ENCODE measurements at places on chromosomes 4 and X.

- no peak for DNase-seq
These were observed 120.2 kb upstream of the PJA1 start for GRCh38 chrX:69285401-69285877.

DNA sequence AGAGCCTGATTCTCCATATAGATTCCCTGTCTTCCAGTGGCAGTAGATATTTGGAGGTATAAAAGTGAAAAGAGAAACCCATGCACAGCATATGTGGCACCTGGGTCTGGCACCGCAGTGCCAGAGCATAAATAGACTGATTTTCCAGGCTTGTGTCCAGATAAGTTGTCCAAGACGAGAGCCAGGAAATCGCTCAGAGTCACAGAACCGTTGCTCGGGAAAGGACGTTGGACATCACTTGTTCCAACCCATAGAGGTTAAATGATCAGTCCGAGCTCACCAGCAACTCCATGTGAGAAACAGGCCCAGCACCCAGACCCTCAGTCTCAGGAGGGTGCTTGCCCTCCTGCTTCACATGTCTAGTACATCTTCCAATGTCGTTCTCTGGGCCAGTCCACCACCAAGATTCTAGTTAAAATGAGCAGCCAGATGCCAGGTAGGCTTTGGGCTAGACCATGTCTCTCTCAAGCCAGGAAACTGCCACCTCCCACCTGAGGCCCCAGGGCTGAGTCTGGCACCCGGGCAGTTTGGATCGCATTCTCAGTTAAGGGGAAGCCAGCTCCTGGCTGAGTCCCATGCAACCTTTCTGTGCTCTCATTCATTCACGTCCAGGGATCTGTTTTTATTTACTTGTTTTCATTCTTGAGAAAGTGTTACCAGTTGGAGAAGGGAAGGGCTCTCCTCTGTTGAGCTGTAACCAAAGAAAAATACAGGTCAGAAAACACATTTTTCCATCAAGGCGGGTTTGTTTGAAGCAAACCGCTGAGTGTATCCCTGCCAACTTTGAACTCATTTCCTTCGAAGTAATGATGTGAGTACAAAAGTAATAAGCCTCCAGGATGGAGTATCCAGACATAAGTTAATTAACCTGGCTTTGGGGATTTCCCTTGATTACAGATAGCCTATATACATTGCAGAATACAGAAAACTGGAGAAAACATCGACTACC is 91.7 kb downstream of the PHOX2B start:
- no peak for DNase-seq

DNA sequence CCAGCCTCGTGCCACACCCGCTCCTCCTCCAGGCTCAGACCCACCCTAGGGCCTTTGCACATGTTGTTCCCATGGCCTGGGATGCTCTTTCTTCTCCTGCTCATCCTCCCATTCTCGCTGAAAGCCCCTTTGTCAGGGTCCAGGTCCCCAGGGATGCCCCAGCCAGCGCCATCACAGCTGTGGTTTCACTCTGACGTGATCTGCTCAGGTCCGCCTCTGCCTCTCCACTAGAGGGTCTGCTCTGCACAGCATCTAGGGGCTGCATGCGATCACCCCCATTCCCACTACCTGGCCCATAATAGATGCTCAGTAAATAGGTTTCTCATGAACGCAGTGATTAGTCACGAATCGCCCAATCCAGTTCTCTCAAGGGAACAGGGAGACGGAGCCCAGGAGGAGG is 222.5 kb downstream of the AFAP1 start:
- no peak for DNase-seq

DNA sequence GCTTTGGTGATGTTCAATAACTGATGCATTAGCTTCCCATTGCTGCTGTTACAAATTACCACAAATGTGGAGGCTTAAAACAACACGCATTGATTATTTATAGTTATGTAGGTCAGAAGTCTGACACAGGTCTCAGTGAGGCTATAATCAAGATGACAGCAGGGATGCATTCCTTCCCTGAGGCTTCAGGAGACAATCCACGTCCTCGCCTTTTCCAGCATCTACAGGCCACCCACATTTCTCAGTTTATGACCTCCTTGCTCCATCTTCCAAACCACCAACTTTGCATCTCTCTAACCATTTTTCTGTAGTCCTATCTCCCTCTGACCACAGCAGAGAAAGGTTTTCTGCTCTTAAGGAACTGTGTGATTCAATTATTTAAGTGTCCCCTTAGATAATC is 92.5 kb downstream of the GASK1B start:
- no peak for DNase-seq

DNA sequence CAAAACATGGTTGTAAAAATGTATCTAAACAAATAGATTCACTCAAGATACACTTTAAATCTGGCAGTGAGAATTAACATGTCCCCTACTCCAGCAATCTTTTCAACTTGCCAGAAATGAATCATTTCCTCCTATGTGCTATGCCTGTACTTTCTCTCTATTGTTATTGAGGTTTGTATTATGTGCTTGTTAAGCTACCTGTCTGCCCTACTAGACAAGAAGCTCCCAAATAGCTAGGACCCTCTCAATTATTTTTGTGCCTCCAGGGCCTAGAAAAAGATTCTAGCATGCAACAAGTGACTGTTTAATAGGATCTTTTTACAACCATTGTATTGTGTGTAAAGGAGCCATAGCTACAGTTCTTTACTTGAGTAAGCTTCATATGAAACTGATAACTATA is 3.5 kb upstream of the SAP30 start:
- DNase-seq = no peak

DNA sequence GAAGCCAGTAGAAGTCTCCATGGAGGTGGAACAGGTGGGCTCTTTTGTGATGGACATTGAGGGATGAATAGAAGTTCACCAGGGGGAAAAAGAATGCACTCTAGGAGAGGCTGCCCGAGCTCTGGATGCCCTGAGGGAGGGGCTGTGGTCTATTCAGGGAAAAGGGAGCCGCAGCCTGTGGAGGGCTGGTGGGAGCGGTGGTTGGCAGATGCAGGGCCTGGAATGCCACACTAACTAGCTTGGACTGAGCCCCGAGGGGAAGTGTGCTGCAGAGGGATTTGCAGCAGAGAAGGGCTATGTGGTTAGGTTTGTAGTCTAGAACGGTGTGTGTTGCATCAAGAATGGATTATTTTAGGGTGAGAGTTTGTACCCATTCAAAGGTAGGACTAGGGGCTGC is 29.5 kb upstream of the PSAPL1 start:
- DNase-seq = no peak
